Stimulated activated CD4-positive, alpha-beta T cell treated with anti-CD3 and anti-CD28 coated beads, Interleukin-4, amount 100 ng/mL, for 1 hour (primary cell): ENCODE measurements at places on chromosomes 12 and 14.
A peak's percentile ranks its signal among the peaks of the same experiment; 100 is the strongest.

DNA sequence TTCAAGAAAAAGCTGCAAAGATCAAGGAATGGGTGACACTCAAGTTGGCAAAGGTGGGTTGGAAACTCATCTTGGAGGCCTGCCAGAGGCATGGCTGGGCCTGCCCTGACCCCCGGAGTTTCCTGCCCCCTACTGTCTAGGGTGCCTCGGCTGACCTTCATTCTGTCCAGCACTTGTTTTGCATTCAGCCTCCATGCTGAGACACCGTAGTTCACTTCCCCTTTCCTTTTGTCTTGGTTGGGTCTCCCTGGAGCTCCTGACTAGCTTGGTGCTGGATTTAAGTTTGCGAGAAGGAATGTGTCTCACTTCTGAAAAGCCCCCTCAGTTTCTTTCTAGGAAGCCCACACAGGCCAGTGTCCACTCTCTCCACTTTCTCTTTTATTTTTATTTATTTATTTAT, 26.5 kb downstream of the PLEKHH1 start:
- DNase-seq: no peak

- no peak for DNase-seq
Observed at GRCh38 chr12:100427078-100427477, 46.6 kb upstream of the NR1H4 start.

GRCh38 chr14:28635387-28635786, 131.2 kb upstream of the FOXG1 start:
- DNase-seq: no peak

GRCh38 chr14:34180434-34180833, 229.6 kb upstream of the EGLN3 start:
- no peak for DNase-seq

DNA sequence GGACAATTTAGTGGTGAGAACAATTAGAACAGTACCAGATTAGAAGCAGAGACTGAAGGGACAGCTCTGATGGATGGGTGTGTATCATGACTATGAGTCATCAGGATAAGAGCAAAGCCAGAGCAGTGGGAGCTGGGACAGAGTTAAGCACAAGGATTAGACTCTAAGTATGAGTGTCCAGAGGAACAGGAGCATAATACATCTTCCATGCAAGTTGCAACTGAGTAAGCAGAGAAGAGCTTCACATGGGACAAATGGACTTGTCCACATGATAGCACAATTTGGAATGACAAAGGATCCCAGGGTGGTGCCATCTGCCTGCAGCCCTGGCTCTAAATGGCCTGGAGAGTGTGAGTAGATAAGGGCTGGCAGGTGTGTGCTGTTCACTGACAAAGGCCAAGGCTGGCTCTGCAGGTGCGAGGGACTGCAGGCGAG, 226.4 kb upstream of the CAND1 start:
- DNase-seq: no peak

DNA sequence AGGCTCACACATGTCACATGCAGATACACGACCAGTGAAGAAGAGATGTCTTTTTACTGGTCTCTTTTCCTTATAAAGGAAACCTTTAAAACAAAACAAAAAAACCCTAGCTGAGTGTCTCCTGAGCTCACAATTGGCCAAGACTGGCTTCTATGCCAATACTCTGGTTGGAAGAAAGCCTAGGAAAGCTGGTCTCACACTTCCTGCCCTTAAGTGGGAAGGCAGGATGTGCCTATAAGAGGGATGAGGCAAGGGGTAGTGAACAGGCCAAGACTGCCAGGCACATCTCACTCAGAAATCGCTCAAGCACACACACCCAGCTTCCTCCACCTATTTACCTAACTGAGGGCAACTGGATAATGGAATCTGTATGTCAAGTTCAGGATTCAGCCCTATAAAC, 50.0 kb downstream of the SOCS2 start:
- no peak for DNase-seq

DNA sequence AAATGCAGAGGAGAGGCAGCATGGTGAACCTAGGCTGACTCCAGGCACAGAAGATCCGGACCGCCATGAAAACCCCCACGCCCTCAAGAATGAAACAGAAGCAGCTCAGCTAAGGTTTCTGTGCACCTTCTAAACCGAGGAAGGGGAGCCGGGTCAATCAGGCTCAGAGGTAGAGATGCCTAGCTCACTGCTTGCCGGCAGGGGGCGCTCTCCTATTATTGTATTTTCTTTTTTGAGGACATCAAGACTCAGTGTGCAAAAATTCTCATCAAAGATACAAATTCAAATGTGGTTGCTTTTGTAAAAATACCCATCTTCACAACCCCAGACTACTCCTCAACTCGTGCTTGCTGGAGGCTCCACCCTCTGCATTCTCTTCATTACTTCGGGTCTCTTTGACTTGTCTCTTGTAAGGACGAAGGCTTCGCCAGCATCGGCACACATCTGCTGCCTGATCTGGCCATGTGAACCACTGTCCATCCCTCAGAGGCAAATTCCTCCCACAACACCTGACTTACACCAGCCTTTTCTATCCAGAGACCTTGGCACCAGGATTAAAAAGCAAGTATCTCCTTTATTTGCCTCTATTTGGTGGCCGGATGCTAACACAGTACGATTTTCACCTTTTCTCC, 33.4 kb upstream of the RNASE3 start:
- DNase-seq: peak; percentile 78

GRCh38 chr12:43281563-43281962, 270.4 kb downstream of the ADAMTS20 start:
- no peak for DNase-seq

GRCh38 chr12:29561664-29562071, 64.2 kb upstream of the OVCH1 start:
- DNase-seq: no peak
